ENCODE measurements at places on chromosomes 4 and X.
A peak's percentile ranks its signal among the peaks of the same experiment; 100 is the strongest.

GRCh38 chr4:138639018-138639741 is 376.4 kb upstream of the NOCT start:
- no peak overlapping the region for H3K4me3 ChIP-seq
- no peak overlapping the region for H3K27ac ChIP-seq
- no peaks in the 10 kb centered on the region for H3K4me1 ChIP-seq
- H3K27me3 ChIP-seq, result no peaks in the 10 kb centered on the region
- DNase-seq, result no peak

GRCh38 chr4:136927172-136927571 is 605.1 kb downstream of the PCDH18 start:
- H3K27ac ChIP-seq, result no peak overlapping the region
- no peaks in the 10 kb centered on the region for H3K27me3 ChIP-seq
- H3K4me3 ChIP-seq, result no peak overlapping the region

DNA sequence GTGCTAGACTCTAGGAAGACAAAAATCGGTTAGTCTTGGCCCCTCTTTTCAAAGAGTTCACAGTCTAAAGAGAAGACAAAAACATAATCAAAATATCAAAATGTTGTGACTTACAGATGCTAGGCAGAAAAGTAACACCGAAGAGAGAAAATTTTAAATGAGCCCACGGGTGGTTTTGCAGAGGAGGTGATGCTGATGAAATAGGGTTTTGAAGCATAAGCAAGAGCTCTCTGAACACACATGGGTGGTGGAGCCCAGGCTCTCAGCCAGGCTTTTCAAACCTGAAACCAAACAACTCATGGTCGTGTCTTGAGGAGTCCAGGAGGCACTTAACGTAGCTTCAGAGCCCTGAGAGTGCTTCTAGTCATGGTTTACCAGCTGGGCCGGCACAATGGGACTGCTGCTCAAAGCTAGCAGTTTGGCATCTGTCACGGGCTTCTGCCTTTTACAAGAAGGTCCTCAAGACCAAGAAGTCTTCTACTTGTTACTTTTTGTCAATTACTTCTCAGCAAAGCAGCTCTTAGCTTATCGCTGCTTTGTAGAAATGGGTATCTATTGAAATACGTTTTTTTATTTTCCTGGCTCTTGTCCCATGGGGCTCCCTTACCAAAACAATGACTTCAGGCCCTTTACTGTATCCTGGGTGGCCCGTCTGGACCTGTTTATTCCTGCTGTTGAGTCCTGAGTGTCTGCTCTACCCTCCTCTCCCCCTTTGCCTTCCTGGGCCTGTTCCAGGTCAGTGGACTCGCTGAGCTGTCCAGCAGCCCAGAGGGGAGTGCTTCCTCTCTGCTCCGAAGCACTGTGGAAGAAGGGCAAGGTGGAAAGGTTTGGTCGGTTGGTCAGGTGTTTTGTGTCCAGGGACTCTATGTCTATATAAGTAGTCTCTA is 69.5 kb downstream of the TNIP2 start:
- no peak for DNase-seq
- no peak overlapping the region for H3K4me3 ChIP-seq
- H3K27me3 ChIP-seq, result no peaks in the 10 kb centered on the region
- no peaks in the 10 kb centered on the region for H3K4me1 ChIP-seq
- no peak overlapping the region for H3K27ac ChIP-seq

DNA sequence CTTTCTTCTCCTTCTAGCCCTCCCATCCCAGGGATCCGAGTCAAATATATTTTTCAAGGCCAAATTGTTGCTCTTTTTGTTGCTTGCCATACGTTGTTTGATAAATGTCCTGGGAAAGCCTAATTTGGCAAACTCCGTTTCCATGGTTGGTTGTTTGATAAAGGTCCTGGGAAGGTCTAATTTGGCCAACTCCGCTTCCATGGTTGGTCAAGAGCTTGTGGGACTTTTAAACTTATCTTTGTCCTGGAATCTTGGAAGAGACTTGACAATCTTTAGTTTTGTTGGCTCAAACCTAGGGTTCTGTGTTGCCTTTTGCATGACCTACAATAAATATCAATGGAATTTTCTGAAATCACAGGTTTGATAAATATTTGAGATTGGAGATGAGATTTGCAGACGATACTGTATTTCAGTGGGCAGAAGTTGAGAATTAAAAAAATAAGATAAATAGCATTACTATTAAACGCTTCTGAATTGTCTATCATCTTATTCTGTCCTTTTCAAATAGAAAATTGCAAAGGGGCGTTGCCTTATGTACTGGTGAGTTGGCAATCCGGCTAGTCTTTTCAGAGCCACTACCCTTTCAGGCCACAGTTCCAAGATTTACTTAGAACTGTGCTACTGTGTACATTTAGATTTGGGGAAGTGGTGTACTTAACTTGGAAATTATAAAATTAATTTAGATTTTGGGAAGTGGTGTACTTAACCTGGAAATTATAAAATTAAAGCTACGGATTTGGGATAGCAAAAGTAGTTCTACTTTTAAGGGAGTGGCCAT is 804 bp downstream of the OSTC start:
- no peaks in the 10 kb centered on the region for H3K27me3 ChIP-seq
- H3K4me3 ChIP-seq, result peak overlapping the region; percentile 71
- H3K4me1 ChIP-seq, result peaks cover 42% of the 10 kb centered on the region
- no peak for DNase-seq
- peaks cover 11% of the 10 kb centered on the region for H3K36me3 ChIP-seq

DNA sequence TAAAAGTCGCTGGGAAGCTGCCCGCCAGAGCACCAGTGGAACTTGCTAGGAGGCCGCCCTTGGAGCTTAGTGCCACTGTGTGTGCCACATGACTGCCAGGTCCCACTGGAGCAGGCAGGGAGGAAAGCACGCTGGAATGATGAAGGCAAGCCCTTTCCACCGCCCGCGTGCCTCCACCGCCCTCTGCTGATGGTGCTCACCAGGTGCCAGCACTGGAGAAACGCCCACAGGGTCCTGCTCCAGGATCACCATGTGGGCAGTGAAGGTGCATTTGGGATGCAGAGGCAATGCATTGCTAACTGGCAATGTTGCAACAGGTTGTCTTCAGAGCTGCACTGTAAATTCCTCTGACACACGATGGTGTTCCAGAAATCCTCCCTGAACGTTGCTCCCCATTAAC is 76.3 kb downstream of the SHROOM2 start:
- H3K4me3 ChIP-seq, result no peak overlapping the region
- no peak for DNase-seq
- H3K27ac ChIP-seq, result no peak overlapping the region
- H3K4me1 ChIP-seq, result no peaks in the 10 kb centered on the region

DNA sequence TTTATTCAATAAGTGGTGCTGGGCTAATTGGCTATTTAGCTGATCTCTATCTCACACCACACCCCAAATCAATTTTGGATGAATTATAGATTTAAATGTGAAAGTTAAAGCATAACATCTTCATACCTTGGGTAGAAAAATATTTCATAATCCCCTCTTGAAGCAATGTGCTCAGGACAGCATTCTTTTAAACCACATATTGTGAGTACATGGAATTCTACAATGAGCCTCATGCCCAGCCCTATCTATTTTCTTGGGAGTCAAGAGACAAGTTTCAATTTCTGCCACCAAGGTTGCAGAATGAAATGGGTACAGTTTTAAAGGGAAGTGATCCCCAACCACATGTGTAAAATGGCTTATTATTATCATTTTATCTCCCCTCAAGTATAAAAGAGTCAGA is 30.6 kb upstream of the GPRIN3 start:
- no peaks in the 10 kb centered on the region for H3K36me3 ChIP-seq
- no peak overlapping the region for H3K4me3 ChIP-seq
- H3K27ac ChIP-seq, result no peak overlapping the region

DNA sequence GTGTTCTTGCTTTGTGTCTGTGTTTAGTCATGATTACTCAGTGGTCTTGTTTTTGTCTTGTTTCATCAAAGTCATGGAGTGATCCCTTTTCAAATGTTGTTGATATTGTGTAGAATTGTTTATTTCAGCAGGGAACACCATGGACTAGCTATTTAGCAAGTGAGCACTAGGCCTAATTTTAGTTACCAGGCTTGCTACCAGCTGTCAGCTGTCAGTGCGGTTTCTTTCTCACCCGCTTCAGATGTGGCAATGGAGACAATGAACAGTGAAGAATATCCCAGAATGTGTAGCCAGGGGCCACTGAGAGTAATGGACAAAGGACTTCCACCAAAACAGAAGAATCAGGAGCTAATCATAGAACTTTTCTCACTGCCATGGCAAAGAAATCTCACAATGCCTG is 432.8 kb upstream of the FMR1 start:
- no peaks in the 10 kb centered on the region for H3K36me3 ChIP-seq
- H3K27me3 ChIP-seq, result no peaks in the 10 kb centered on the region
- no peak overlapping the region for H3K27ac ChIP-seq
- no peak overlapping the region for H3K4me3 ChIP-seq

GRCh38 chr4:153610623-153611376 is 73.3 kb upstream of the TLR2 start:
- H3K4me3 ChIP-seq, result no peak overlapping the region
- H3K4me1 ChIP-seq, result no peaks in the 10 kb centered on the region
- DNase-seq, result no peak
- no peak overlapping the region for H3K27ac ChIP-seq

- no peak within 1 kb of the TSS for H3K27ac ChIP-seq
- H3K27me3 ChIP-seq, result no peaks in the 10 kb centered on the region
- DNase-seq, result peak; percentile 45
- H3K4me1 ChIP-seq, result no peaks in the 10 kb centered on the region
Observed at GRCh38 chrX:14529290-14529989, at the start of gene GLRA2. GLRA2 (plus strand) TSS chrX:14529536; CDS start chrX:14530058, 522 bp downstream.

- no peaks in the 10 kb centered on the region for H3K4me1 ChIP-seq
- no peak for DNase-seq
- H3K4me3 ChIP-seq, result no peak overlapping the region
- no peak overlapping the region for H3K27ac ChIP-seq
- H3K27me3 ChIP-seq, result no peaks in the 10 kb centered on the region
- H3K36me3 ChIP-seq, result no peaks in the 10 kb centered on the region
Observed at GRCh38 chr4:126572264-126572663, 1060.5 kb upstream of the INTU start.

DNA sequence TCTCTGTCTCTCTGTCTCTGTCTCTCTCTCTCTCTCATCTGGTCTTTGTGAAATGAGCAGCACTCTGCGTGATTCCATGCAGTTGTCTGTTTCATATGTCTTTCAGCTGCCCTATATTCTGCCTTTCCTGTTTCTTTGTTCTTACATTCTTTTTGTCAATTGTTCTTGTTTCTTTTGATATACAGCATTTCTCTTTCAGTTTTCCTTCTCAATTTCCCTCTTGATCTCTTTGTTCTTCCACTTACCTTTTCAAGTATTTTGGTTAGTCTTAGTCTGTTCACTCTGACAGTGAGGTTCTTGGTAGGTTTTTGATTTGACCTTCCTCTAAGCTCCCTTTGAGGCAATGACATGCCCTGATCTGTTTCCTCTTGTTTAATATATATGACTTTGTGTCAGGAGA is 20.4 kb downstream of the ZNF157 start:
- no peak for DNase-seq
- H3K36me3 ChIP-seq, result no peaks in the 10 kb centered on the region
- no peak overlapping the region for H3K27ac ChIP-seq
- H3K4me1 ChIP-seq, result no peaks in the 10 kb centered on the region
- H3K27me3 ChIP-seq, result no peaks in the 10 kb centered on the region

- no peaks in the 10 kb centered on the region for H3K27me3 ChIP-seq
- no peak overlapping the region for H3K27ac ChIP-seq
- H3K4me3 ChIP-seq, result no peak overlapping the region
- H3K36me3 ChIP-seq, result peaks cover 50% of the 10 kb centered on the region
- no peaks in the 10 kb centered on the region for H3K4me1 ChIP-seq
Observed at GRCh38 chrX:109679820-109680219, 53.2 kb downstream of the ACSL4 start.

DNA sequence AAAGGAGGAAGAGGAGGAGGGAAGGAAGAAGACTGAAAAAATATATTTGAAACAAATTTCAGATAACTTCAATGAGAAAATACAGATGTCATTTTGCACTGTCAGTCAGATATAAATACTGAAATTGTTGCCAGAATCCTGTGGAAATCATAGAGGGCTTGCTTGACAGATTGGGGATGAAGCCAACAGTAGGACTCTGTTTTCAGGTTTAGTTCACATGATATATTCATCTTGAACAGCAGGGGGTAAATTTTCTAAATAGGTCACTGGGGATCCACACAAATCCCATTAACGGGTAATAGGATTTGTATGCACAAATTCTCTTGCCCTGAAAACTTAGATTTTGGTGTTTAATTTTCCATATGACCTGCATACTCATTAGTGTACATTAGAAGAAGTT is 103.3 kb upstream of the PCDH18 start:
- no peak for DNase-seq
- no peak overlapping the region for H3K4me3 ChIP-seq
- no peak overlapping the region for H3K27ac ChIP-seq

- H3K4me1 ChIP-seq, result no peaks in the 10 kb centered on the region
- H3K27me3 ChIP-seq, result peaks cover 3% of the 10 kb centered on the region
- DNase-seq, result no peak
- H3K27ac ChIP-seq, result no peak overlapping the region
- H3K36me3 ChIP-seq, result no peaks in the 10 kb centered on the region
- no peak overlapping the region for H3K4me3 ChIP-seq
Observed at GRCh38 chr4:76498550-76498949, 63.5 kb downstream of the SHROOM3 start.

GRCh38 chrX:12405306-12405705 is 267.0 kb downstream of the FRMPD4 start:
- H3K36me3 ChIP-seq, result no peaks in the 10 kb centered on the region
- no peaks in the 10 kb centered on the region for H3K4me1 ChIP-seq
- H3K27me3 ChIP-seq, result no peaks in the 10 kb centered on the region
- H3K4me3 ChIP-seq, result no peak overlapping the region
- no peak for DNase-seq

DNA sequence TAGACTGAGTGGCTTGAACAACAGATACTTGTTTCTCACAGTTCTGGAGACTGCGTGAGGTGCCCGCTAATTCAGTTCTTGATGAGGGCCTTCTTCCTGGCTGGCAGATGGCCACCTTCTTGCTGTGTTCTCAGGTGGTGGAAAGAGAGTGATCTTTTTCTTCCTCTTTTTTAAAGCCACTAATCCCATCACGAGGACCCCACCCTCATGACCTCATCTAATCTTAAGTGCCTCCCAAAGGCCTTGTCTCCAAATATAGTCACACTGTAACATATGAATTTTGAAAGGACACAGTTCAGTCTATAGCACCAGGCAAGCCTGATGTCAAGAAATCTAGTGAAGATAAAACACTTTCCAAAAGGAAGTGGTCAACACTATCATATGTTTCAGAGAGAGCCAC is 12.4 kb downstream of the VAMP7 start:
- no peak overlapping the region for H3K4me3 ChIP-seq
- no peaks in the 10 kb centered on the region for H3K27me3 ChIP-seq
- no peaks in the 10 kb centered on the region for H3K4me1 ChIP-seq
- peaks cover 39% of the 10 kb centered on the region for H3K36me3 ChIP-seq
- H3K27ac ChIP-seq, result no peak overlapping the region
- no peak for DNase-seq

DNA sequence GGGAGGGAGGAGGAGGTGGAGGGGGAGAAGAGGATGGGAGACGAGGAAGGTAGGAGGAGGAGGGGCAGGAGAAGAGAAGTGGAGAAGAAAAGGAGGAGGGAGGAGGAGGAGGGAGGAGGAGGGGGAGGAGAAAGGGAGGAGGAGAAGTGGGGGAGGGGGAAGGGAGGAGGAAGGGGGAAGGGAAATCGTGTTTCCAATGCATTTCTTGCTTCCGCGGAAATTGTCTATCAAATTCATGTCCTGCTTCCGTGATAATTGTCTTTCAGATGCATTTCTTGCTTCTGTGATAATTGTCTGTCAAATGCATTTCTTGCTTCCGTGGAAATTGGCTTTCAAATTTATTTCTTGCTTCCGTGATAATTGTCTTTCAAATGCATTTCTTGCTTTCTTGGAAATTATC is 43.3 kb downstream of the CRLF2 start:
- H3K27ac ChIP-seq, result no peak overlapping the region
- H3K27me3 ChIP-seq, result no peaks in the 10 kb centered on the region
- H3K4me3 ChIP-seq, result no peak overlapping the region
- H3K4me1 ChIP-seq, result no peaks in the 10 kb centered on the region
